ENCODE measurements at places on chromosomes 7 and 10. TPM values are rescaled to one million over a fixed set of nuclear protein-coding genes. Genes with fewer than 3 reads are reported as not detected.

- H3K36me3 ChIP-seq: no peaks in the 10 kb centered on the region
- no peaks in the 10 kb centered on the region for H3K4me1 ChIP-seq
- no peak overlapping the region for H3K27ac ChIP-seq
- no peak for DNase-seq
These were observed 99.9 kb upstream of the CHST15 start for GRCh38 chr10:124193309-124193696.

DNA sequence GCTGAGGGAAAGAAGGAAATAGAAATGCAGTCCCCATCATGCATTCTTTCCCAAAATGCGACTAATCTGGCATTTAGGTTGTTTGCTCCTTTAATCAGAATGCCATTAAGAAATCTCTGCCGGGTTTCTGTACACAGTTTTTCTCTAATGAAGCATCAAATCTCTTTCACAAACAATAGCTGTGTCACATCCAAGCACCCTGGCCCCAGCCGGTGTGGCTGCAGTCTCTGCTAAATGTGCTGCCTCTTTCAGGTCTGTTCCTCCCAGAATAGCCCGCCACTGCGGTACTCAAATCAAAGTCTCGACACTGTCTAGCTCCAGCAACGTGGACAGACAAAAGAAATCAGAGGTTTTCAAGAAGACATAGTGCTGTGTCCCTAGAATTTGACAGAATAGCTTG, 343.8 kb downstream of the KCNMA1 start:
- no peak overlapping the region for H3K27ac ChIP-seq
- peaks cover 15% of the 10 kb centered on the region for H3K4me1 ChIP-seq
- H3K4me3 ChIP-seq: no peak overlapping the region
- no peaks in the 10 kb centered on the region for H3K36me3 ChIP-seq

- no peak overlapping the region for H3K27ac ChIP-seq
- no peak overlapping the region for H3K4me3 ChIP-seq
- no peaks in the 10 kb centered on the region for H3K4me1 ChIP-seq
- H3K27me3 ChIP-seq: no peaks in the 10 kb centered on the region
These were observed 549.1 kb downstream of the XPNPEP1 start for GRCh38 chr10:109374215-109374614.

GRCh38 chr7:134446446-134446845, 12.5 kb downstream of the AKR1B1 start:
- H3K4me1 ChIP-seq: no peaks in the 10 kb centered on the region
- DNase-seq: no peak
- H3K27ac ChIP-seq: no peak overlapping the region
- H3K4me3 ChIP-seq: no peak overlapping the region
- peaks cover 66% of the 10 kb centered on the region for H3K36me3 ChIP-seq

GRCh38 chr7:128318691-128319090, 25.0 kb downstream of the RBM28 start:
- no peak for DNase-seq
- no peaks in the 10 kb centered on the region for H3K27me3 ChIP-seq
- H3K27ac ChIP-seq: no peak overlapping the region

DNA sequence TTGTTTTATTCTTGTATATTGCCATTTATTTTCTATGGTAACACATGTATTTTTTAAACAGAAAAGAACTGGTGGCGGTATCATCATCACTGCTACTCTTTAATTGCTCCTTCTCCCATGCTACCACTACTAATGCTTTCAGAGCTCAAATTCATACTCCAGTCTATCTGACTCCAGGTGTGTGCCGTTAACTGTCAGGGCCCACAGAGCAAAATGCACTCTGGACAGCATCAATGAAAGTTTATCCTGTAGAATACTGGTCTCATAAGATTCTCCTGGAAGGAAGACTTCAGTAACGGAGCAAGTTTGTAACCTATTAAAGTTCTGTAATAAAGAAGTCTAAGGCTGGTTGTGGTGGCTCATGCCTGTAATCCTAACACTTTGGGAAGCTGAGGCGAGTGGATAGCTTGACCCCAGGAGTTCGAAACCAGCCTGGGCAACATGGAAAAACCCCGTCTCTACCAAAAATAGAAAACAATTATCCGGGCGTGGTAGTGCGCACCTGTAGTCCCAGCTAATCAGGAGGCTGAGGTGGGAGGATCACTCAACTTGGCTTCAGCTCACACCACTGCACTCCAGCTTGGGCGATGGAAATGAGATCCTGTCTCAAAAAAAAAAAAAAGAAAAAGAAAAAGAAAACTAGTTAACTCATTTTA, 18.4 kb downstream of the ZNRF2 start:
- no peaks in the 10 kb centered on the region for H3K36me3 ChIP-seq
- peaks cover 49% of the 10 kb centered on the region for H3K4me1 ChIP-seq
- H3K4me3 ChIP-seq: no peak overlapping the region
- H3K27me3 ChIP-seq: no peaks in the 10 kb centered on the region

The FOXI2 gene
- total RNA-seq: not detected

DNA sequence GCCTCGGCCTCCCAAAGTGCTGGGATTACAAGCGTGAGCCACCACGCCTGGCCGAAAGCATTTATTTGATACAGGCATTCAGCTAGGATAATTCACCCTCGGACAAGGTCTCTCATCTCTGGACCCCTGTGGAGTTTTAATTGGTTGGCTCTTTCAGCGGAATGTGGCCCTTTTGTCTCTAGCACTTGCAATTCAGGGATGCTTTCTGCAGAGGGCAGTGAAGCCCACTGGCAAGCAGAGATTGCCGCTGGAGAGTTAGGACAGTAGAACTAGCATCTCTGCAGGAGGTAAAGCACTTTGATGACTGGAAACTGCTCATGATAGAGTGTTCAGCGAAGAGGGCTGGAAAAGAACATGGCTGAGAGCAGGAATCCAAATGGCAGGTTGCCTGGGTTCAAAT, 62.0 kb downstream of the SUFU start:
- no peaks in the 10 kb centered on the region for H3K27me3 ChIP-seq
- H3K27ac ChIP-seq: no peak overlapping the region
- H3K4me3 ChIP-seq: no peak overlapping the region
- no peaks in the 10 kb centered on the region for H3K36me3 ChIP-seq

All from activated CD8-positive, alpha-beta T cell treated with anti-CD3 and anti-CD28 coated beads for 36 hours (primary cell).